ENCODE measurements at places on chromosomes 7 and 10. TPM values are rescaled to one million over a fixed set of nuclear protein-coding genes. Genes with fewer than 3 reads are reported as not detected.

DNA sequence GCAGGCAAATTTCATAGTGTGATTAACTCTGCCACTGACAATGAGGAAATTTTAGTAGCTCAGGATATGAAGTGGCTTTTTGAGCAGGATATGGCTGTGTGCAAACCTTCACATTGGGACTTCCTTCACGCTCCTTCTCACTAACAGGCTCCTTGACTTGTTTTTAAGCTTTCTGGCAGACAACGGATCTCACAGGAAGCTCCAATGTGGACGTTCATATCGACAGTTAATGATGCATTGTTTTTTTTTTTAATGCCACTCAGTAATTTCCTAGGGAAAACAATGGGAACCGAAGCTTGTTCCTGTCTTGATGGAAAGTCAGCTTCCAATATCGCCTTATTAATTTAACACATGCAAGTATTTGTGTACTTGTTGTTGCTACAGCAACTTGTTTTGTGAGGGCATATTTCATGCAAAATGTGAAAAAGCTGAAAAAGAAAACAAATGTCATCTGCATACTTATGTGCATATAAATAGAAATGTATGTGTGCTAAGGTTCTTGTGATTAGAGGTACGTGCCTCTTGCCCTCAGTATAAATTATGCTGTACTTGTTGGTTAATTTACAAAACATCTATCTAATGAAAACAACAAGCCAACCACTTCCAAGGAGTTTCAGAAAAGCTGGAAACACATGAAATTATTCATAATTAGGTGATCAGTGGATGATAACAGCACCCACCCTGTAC is 84.7 kb downstream of the NRP1 start:
- no peak for DNase-seq

DNA sequence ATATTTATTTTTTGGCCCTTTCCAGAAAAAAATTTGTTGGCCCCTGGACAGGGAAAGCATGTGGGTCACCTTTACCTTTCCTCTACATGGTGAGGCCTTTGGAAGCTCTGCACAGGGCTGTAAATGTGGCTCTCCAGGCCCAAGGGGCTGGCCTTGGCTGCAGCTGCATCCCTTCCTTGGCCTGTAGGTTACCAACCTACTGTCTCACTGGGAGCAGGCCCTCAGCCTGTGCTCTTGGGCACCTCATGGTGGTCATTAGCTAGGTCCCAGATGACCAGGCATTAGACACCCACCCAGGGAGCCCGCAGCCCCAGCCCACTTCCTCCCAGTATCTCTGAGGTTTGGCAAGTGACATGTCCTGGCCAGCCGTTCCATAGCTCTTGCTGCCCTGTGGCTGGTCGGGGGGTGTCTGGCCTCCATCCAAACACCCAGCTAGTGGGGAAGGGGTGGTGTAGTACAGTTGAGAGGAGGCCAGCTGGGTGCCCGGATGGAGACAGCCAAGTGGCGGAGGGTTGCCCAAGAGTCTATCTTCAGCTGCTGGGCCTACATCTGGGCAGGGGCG is 7.1 kb upstream of the CPA5 start:
- no peak for DNase-seq

GRCh38 chr10:2873769-2874168 is 193.6 kb upstream of the PFKP start:
- DNase-seq = no peak

DNA sequence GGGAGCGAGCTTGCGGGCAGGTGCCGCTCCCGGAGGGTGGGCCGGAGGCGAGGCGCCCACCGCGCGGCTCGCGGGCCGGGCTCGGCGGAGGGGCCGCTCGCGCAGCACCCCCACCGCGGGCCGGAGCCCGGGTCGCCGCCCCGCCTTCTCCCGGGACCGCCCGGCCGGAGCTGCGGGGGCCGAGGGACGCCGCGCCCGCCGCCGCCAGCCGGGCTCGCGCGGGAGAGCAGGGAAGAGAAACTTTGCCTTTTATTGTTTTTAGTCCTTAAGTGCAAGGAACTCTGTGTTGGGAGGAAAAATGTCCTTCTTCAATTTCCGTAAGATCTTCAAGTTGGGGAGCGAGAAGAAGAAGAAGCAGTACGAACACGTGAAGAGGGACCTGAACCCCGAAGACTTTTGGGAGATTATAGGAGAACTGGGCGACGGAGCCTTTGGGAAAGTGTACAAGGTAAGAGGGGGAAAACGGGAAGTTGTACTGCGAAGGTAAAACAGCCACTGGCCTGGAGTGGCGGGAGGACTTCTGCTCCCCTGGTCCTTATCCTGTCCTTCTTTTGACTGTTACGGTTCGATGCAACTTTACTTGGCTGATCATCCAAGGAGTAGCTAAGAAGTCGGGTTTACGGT is 620 bp downstream of the SLK start:
- peak; percentile 82 for DNase-seq

DNA sequence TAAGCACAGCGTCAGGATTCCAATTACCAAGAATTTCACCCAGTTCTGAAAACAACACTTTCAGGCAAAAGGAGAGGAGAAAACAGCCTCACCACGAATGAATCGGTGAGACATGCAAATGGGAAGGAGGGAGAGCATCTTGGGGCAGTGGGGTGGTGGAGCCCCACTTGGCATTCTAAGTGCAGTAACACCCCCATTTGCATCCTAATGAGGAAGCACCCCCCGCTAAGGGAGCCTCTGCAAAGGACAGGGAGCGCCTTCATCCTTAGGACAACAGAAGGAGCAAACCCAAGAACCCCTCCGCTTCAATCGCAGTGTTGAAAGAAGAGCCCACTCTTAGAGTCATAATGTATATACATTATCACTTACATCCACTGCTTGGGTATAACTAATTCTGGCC is 46.8 kb downstream of the NRAP start:
- DNase-seq = no peak

- no peak for DNase-seq
Observed at GRCh38 chr7:155282671-155283070, 15.0 kb upstream of the INSIG1 start.

- DNase-seq = no peak
Observed at GRCh38 chr10:132642732-132643008, 105.1 kb downstream of the INPP5A start.

- DNase-seq = peak; percentile 24
Observed at GRCh38 chr10:22984066-22984465, 56.2 kb downstream of the ARMC3 start.

DNA sequence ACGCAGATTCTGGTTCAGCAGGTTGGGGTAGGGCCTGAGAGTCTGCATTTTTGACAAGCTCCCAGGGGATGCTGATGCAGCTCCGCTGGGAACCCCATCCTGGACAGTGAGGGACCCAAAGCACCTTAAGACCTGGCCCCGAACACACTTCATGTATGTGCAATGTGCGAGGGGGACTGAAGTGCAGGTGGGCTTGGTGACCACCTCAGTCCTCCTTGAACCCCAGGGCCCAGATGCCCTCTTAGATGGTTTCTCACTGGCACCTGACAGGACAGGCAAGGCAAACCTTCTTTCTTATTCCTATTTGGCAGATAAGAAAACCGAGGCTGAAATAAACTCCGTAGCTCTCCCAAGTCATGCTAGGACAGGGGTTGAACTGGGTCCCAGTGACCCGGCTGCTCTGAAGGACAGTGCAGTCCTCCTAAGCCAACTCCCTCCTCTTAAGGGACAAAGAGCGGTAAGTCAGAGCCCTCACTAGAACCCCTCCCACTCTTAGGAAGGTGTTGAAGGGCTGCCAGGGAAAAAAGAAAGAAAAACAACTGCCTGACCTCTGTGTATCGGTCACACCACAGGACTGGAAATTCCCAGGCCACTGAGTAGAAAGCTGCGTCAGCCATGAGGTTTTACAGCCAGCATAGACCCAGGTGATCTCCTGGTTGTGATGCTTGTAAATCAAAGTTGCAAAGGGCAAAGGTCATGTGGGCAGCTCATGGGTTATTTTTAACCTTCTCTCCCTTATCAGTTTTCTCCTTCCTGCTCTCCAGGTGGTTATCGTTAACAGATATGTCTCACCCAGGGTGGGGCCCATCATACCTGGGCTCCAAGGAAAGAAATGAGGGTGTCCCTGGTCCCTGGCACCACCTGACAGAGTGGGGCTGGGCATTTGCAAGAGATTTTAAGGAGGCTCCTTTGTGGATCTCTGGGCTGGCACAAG is 90.9 kb upstream of the SMNDC1 start:
- DNase-seq = peak; percentile 81

GRCh38 chr7:140334341-140335057 is 63.8 kb downstream of the SLC37A3 start:
- DNase-seq = no peak

GRCh38 chr7:79646278-79646677 is 192.8 kb upstream of the MAGI2 start:
- no peak for DNase-seq

GRCh38 chr7:12715372-12716133 is 28.1 kb downstream of the ARL4A start:
- peak; percentile 95 for DNase-seq

DNA sequence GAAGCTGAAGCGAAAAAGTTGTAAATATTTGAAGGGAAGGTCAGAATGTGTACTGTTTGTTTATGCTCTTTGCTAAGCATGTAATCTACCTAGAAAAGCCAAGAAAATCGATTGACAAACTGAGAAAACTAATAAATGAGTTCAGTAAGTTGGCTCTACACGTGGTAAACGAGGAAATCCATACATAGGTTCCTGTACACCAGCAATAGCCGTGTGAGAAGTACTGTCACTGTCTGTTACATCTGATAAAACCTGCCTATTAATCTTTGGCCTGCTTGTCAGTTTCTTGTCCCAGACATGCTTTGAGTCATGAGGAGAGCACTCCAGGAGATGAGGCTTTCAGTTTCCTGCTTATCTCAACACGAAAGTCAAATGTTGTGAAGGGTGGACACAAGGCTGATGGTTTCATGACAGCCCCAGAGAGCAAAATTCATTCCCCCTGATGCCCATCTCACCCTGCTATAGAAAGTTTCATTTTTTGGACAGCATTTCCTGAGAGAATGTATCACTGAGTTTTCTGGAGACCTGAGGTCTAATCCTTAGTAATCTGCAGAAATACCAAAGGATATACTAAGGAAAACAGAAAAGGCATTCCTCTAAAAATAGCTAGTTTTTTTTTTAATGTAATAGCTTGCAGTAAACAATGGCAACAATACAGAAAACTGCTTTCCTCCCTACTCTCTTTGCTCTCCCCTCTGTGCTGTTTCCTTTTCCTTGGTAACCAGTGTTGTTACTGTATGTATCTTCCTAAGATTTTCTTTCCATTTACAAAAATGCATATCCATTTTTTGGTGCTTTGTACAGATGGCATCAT is 18.8 kb downstream of the BMPR1A start:
- peak; percentile 58 for DNase-seq

GRCh38 chr10:6473901-6474370 is 106.1 kb downstream of the PRKCQ start:
- DNase-seq = peak; percentile 14

DNA sequence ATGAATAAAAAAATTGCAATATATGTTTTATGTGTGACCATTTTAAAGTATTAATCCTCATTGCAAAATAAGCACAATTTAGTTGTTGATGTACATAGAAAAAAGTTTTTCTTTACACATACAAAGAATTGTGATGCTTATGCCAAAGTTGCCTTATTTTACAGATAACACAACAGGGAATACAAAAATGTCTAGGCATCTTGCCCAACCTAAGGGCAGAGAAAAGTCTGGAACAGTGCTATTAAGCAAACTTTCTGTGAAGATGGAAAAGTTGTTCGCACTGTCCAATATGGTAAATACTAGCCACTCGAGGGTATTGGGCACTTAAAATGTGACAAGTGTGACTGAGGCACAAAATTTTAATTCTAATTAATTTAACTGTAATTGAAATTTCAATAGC is 190.2 kb upstream of the HGF start:
- DNase-seq = no peak

- no peak for DNase-seq
Observed at GRCh38 chr10:86211691-86212390, 154.8 kb downstream of the GRID1 start.

- DNase-seq = no peak
Observed at GRCh38 chr10:74058071-74058470, 60.2 kb downstream of the VCL start.

GRCh38 chr10:45202242-45202641 is 113.2 kb downstream of the OR13A1 start:
- no peak for DNase-seq

- DNase-seq = no peak
Observed at GRCh38 chr7:38284553-38284952, 11.1 kb upstream of the TARP start.

GRCh38 chr10:55631071-55631654 is 729.9 kb downstream of the ZWINT start:
- peak; percentile 65 for DNase-seq

GRCh38 chr7:74324531-74325209 is 35.5 kb downstream of the CLIP2 start:
- no peak for DNase-seq

GRCh38 chr10:131082991-131083481 is 228.5 kb downstream of the TCERG1L start:
- no peak for DNase-seq

DNA sequence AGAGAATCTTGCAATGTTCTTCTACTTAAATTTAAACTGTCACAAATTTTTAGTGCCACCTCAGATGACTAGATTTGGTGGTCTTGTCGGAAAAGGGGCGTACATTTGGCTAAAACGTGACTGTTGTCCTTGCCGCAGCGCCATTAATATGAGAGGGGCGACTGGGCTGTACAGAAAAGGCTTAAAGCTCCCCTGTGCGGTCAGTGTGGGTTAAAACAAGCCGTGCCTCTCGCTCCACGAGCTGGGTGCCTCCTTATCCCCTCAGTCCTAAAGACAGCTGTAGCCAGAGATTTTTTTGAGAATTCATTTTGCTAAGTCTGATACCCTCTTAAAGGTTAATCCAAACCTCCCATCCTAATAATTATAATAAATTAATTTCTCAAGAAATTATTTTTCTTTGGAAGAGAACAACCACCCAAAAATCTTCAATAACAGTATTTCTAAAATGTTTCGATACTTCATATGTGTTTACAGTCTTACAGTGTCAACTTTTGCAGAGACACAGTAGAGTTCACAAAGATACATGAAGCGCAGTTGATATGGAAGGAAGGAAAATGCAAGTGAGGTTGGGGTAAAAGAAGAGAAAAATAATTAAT is 68.6 kb downstream of the C7orf25 start:
- peak; percentile 76 for DNase-seq

DNA sequence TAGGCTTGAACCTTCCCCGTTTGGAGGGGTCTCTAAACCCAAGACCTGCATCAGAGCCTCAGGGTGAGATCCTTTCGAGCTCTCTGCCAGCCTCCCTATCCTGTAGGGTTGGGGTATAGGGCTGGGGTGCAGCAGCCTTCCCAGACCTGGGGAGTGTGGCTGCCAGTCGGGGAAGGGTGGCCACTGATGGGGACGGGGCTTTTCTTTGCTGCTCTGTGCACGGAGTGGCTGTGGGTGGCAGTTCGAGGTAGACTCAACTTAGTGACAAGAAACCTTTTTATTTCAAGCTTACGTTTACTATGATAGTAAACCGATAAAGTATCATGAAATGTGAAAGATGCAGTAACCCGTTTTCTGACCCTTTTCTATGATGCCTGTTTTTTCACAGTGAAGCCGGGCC is 13.0 kb downstream of the ZNF316 start:
- no peak for DNase-seq

- DNase-seq = peak; percentile 36
Observed at GRCh38 chr10:13276749-13277365, 23.0 kb downstream of the PHYH start.

- DNase-seq = no peak
Observed at GRCh38 chr7:139981511-139981895, 81.2 kb downstream of the PARP12 start.

The SMKR1 gene
- total RNA-seq = not detected

The SFMBT2 gene
- 0.22 TPM for total RNA-seq

The PAX4 gene
- total RNA-seq = not detected

The TPK1 gene
- total RNA-seq = 3.7 TPM

The PNLIP gene
- total RNA-seq = not detected

The KEL gene
- not detected for total RNA-seq

The CELF2 gene
- 10.6 TPM for total RNA-seq

The COL28A1 gene
- not detected for total RNA-seq

The RASSF4 gene
- total RNA-seq = 1.0 TPM

The ELOVL3 gene
- not detected for total RNA-seq

The SPAM1 gene
- not detected for total RNA-seq

The CCDC126 gene
- total RNA-seq = 9.9 TPM

Measured in GM23248 (cell line).